Dorsolateral prefrontal cortex (tissue), 122 donors: ENCODE measurements at places on chromosomes 1 and 21.

- no peak for DNase-seq
Observed at GRCh38 chr1:53669621-53670191, 69.3 kb downstream of the GLIS1 start.

DNA sequence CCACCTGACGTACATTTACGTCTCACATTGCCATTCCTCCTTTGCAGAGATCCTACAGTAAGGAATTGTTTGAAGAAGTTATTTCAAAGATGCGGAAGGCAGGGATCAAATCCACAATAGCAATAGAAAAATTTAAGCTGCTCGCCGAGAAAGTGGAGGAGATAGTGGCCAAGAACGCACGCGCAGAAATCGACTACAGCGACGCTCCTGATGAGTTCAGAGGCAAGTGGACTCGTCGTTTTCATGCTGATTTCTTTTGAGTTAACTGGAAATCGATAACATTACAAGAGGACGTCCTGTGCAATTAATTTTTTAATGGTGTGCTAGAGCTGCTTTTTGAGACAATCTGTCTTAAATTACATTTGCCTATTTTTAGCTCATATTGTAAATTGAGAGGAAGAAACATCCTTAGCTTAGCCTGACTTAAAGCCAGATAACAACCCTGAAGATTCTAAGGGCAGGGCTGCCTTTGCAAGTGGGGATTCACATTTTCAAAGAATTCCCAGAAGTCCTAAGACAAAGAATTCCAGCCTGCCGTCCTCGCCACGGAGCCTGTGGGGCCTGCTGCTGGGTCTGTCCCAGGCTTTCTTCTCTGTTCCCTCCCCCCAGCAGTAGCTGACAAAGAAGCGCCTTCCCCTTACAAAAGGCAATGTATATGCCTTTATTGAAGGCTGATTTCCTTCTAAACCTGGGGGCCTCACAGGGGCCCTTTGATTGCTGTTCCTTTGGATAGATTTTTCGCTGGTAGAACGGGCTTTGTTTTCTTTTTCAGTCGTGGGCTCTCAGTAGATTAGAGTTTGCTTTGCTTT lies 31.6 kb upstream of the KIF1B start:
- DNase-seq = peak; percentile 38

DNA sequence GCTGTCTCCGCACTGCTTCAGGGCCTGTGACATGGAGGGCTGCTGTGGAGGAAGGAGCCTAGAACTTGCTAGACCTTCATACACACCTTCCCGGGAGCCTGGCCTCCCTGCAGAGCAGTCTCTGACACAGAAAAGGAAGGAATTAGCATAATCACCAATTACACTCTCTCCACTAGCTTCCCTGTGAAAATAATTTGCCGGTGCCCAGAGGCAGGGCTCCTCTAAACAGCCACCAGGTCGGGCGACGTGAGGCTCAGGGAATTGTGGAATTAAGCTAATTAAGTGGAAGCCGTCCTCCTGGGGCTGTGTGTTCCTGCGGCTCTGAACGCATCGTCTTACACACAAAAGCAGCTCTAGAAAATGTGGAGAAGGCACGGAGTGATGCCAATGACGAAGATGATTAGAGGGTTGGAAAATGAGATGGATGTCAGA lies 82.6 kb downstream of the NENF start:
- DNase-seq = no peak

DNA sequence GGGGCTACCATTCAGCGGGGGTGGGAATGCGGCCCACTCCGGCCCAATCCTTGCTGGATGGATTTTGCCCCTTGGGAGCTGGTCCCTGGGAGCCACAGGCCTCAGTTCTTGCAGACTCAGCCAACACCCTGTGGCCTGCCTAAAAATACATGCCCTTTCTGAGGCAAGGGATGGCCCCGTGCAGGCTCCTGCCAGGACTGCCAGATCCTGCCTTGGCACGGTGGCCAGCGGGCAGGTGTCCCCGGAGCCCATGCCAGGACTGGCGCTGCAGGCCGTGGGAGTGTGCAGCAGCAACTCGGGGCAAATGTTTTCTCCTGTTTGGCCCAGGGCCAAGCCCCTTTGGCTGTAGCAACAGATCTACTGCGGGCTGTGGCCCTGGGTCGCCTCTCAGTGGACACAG lies 1.6 kb upstream of the PANK4 start:
- DNase-seq = peak; percentile 67

DNA sequence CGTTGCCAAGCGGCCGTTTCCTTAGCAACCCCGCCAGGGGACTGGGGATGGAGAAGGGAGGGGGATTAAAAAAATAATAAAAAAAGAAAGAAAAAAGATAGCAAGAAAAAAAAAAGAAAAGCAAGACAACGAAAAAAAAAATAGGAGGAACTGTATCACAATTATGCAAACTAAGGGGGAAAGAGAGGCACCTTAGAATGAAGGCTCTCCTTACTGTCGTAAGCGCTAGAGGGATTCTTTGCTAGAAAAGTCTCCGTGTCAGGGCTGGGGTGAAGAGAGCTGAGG lies 625 bp upstream of the NEGR1 start:
- no peak for DNase-seq

GRCh38 chr1:68158837-68159236 lies 73.5 kb downstream of the WLS start:
- DNase-seq = no peak

GRCh38 chr1:204584699-204585372 lies 68.6 kb downstream of the MDM4 start:
- DNase-seq = no peak

DNA sequence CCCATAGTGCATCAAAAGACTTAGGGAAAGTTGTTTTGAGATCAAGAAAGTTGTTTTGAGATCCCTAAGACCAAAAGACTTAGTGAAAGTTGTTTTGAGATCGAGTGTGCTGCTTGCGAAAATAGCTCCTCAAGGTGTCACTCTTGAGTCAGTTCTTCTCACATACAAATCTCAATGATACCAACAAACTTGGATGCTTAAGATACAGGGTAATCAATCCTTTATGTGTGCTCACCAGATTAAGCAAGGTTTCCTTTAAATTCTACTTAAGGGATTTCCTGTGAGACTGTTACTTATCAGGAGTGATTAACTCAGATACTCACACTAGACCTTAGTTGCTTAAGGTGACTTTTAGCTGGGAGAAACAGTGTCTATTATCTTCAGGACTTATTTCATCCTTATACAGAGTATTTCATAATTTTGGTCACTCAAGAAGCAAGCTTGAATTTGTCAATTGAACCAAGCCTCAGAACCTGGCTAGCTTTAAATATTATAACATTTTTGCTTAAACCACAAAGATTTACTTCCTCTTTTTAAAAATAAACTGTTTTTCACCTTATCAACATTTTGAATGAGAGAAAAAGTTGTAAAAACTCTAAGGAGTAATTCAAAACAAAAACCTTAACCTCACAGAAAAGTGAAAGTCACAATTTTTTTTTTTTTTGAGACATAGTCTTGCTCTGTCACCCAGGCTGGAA lies 8.0 kb upstream of the RLF start:
- no peak for DNase-seq

DNA sequence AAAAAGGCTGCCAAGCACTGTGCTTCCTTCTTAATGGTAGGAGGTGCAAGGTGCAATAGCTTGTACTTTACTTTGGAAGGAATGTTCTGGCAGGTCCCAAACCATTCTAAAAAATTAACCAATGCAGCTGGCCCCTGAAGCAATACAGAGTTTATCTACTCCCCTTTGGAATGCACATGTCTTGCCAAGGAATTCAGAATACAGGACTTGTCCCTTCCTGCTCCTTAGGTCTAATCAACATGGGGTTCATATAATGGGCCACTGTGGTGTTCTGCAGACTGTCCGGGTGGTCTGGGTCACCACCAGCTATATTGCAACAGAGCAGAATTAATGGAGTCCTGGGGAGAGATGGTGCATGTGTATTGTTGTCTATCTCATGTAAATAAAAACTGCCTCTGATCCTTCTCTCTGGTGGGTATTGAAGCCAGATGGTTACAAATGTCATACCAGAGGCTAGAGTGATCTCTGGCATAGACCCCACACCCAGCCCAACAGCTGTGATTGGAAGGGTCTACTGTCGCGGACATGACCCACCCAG lies 112.8 kb downstream of the RIPK4 start:
- DNase-seq = no peak

DNA sequence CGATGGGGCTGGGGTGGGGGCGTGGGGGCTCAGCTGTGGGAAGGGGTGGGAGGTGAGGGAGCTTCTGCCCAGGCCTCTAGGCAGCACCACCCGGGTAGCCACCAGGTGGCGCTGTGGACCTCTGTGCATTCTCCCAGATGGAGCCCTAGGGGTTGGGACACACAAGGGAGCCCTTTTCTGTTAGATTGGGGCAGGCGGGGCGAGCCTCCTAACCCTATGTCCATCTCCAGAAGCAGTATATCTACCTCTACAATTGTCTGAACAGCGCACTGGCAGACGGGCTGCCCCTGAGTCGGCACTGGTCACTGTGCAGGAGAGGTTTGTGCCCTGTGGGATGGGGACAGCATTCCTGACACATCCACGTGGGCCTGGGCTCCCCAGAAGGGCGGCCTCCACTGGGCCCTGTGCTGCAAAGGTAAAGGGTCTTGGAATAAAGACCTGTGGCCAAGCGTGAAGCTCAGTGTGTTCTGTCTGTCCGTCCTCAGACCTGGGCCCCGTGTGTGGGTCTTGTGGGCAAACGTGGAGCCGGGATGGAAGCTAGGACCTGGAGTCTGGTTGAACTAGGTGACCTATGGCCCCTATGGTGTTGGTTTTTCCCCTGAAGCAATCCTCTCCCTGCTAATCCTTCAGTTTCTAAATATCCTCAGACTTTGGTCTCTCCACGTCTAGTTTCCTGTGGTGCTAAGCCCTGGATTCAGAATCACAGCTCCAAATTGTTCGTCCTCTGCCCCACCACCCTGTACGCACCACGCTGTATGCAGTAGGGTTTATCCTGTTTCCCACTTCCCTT lies 4.4 kb upstream of the LGR6 start:
- DNase-seq = peak; percentile 67

GRCh38 chr1:98331243-98331642 lies 330.3 kb upstream of the SNX7 start:
- DNase-seq = no peak

DNA sequence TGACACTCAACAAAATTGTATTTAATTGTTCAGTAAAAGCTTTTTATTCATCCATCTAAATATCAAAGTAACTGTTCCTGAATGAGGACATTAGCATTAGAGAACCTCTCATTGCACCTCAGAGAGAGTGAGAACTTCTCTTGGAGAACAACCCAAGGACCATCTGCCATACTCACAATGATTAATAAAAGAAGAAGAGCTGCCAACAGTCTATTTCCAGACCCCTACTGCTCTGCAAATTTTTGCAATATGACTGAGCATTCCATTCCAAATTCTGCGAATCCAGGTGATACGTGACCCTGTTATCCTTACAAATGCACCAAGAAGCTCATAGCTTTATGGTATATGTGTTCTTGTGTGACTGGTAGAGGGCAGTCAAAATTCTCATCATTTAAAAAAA lies 422.5 kb downstream of the NEGR1 start:
- DNase-seq = no peak

GRCh38 chr1:157915859-157916258 lies 74.3 kb upstream of the CD5L start:
- DNase-seq = no peak

GRCh38 chr1:188355082-188355481 lies 1526.3 kb downstream of the PLA2G4A start:
- no peak for DNase-seq

DNA sequence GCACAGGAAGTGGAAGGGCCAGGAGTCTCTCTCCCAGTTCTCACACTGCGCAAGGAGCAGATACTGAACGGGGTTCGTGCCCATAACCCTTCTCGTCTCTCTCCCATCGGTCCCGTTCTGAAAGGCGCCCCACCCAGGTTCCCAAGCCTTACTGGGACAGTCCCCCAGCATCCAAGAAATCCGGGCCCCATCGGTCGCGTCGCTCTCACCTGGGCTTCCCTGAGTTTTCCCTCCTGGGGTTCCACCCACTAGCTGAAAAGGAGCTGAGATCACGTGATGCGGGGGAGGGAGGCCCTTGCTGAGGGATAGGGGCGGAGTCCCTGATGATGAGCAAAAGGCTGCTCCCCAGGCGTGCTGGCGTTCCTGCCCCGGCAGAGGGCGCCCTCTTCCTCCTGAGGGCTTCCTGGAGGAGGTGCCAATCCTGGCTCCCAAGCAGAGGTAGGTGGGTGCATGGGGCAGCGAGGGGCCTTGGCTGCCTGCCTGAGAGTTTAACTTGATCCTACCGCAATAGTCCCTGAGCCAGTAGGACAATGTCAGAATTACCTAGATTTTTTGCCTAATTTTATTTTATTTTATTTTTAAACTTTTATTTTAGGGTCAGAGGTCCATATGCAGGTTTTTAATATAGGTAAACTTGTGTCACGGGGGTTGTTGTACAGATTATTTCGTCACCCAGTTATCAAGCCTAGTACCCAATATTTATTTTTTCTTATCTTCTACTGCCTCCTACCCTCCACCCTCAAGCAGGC lies at the start of gene SPOCD1:
Gene SPOCD1 (minus strand): TSS at position 271 of the 749 bp plus-strand sequence. CDS start 689 bp downstream, outside the sequence.
- no peak for DNase-seq

DNA sequence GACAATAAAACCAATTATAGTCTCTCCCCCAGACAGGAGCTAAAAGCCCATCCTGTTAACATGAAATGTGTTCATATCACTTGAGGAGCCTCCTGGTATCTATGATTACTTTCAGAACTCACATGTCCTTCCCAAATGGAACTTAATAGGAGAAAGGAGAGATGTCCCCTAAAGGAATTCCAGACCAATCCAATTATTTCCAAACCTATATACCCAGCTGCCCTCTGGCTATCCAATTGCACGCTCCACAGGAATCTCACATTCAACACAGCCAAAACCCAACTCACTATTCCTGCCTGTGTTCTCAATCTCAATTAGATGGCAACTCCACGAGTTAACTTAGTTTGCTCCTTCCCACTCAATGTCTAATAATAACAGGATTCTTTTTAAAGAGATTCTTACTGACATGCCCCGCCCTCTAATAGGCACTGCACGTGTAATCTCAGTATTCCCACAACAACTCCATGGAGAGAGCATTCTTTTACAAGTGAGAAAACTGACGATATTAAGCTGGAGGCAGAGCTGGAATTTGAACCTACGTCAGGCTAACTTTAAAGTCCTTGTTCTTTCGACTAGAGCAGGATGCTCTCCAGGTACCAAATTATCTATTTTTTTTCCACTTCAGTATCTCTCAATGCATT lies 59.1 kb upstream of the SEC16B start:
- no peak for DNase-seq

DNA sequence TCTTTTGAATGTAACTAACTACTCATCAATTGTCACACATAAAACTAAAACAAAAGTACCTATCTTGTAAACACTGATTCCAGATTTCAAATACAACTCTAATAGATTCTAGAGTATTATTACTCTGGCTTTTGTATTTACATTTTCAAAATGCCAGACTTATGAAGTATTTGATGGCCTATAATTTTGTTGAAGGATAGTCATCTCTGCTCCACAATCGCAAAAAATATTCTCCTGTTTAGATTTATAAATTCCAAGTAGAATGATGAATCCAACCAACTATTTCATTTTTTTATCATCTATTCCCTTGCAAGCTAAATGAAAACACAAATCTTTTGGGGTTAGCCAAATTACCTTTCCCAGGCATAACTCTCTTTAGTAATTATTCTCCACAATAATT lies 75.0 kb upstream of the GUCA2A start:
- no peak for DNase-seq

GRCh38 chr1:151411884-151412283 lies 12.5 kb downstream of the PSMB4 start:
- no peak for DNase-seq

GRCh38 chr21:25837533-25838265 lies 102.9 kb downstream of the GABPA start:
- DNase-seq = no peak
